Astrocyte (in vitro differentiated cells and primary cell): ENCODE measurements at places on chromosomes 6 and 20.

- H3K27ac ChIP-seq: no peak overlapping the region
- no peaks in the 10 kb centered on the region for H3K27me3 ChIP-seq
- DNase-seq: no peak
- no peak overlapping the region for H3K4me3 ChIP-seq
- no peaks in the 10 kb centered on the region for H3K36me3 ChIP-seq
These were observed 169.5 kb downstream of the VEGFA start for GRCh38 chr6:43939281-43940070.

DNA sequence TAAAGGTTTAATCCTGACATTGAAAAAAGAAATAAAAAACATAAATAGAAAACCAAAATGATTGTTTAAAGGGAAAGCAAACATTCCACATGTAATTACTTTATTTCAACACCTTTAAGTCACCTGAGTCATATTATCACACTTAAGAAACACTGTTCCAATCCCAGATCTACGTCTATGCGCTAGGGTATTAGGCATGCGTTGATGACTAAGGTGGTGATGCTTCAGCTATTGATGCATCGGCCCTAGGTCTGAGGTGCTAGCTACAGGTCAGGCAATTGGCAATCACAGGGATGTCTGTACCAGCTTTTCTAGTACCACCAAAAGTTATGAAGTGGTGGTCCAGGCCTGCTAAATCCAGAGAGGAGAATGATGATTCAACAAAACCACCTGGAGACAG, 97.7 kb upstream of the BCLAF1 start:
- DNase-seq: no peak
- no peaks in the 10 kb centered on the region for H3K27me3 ChIP-seq
- H3K4me1 ChIP-seq: no peaks in the 10 kb centered on the region
- H3K4me3 ChIP-seq: no peak overlapping the region
- H3K36me3 ChIP-seq: no peaks in the 10 kb centered on the region
- no peak overlapping the region for H3K27ac ChIP-seq

DNA sequence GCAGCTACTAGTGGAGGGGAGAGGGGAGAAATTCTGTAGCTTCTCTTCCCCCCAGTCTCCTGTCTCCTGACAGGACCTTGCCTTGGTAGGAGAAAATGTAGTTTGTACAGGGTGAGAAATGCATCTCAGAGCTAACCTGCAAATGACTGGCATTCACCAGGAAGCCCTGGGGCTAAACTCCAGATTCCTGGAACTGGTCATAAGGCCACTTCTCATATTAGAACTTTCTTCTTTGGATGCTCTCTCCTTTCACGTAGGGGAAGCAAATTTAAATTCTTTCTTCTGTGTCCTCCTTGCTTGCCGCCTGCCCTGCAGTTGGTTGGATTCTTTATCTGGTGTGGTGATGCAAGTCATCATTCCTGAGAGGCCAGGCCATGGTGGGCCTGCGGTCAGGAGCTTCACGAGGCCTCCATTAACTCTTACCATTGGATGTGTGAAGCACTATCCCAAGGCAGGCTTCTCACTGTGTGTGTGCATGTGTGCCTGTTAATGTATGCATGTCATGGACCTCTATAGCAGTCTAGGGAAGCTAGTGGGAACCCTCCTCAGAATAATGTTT, 182.0 kb downstream of the PHF3 start:
- no peak for DNase-seq
- no peak overlapping the region for H3K4me3 ChIP-seq
- H3K27ac ChIP-seq: no peak overlapping the region

- no peaks in the 10 kb centered on the region for H3K27me3 ChIP-seq
- no peaks in the 10 kb centered on the region for H3K36me3 ChIP-seq
These were observed 268.0 kb downstream of the HACE1 start for GRCh38 chr6:104591573-104592334.

DNA sequence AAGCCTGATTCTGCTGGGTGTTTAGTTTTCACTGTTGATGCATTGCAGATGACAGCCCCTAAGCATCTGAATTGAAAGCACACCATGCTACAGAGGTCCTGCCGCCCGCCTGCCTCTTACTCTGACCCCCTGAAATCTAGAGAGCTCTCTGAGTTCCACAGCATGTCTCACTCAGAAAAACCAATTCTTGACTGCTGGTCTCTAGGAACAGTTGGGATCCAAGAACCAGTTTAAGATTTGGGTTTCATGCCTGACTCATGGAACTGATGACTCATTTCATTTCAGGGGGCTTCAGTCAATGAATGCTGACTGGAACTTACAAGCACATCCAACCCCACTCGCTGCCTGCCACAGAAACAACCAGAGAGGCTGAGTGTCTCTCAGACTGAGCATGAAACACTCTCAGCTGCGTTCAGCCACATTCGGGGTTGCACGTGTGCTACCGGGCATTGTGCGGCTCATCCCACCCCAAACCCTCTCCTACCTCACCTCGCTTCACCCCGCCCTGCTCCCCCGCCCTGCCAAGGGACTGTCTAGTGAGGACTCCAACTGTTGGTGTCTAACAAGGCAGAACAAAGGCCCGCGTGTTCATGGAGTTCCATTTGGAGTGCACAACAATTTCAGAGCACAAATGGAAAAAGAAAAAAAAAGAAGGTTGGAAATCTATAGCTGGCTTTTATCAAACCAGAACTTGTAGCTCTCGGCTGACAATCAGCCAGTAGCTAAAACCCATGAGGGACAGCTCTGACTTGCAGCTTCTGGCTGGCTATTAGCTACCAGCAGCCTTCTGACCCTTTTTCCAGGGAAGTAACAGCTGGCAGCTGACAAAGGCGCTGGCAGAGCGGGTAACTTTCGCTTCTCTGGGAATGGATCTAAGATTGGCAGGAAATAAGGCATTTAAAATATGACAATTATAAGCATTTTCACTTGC, 20.0 kb upstream of the TRAF3IP2 start:
- peak overlapping the region; percentile 43 for H3K27ac ChIP-seq
- DNase-seq: peak; percentile 84
- H3K27me3 ChIP-seq: no peaks in the 10 kb centered on the region
- H3K4me3 ChIP-seq: peak overlapping the region; percentile 52
- H3K36me3 ChIP-seq: no peaks in the 10 kb centered on the region

- DNase-seq: no peak
- peaks cover 10% of the 10 kb centered on the region for H3K4me1 ChIP-seq
- no peaks in the 10 kb centered on the region for H3K27me3 ChIP-seq
- no peak overlapping the region for H3K4me3 ChIP-seq
These were observed 38.6 kb downstream of the AKIRIN2 start for GRCh38 chr6:87663434-87663833.

GRCh38 chr6:137571854-137572253, 77.7 kb upstream of the OLIG3 start:
- H3K4me1 ChIP-seq: no peaks in the 10 kb centered on the region
- no peaks in the 10 kb centered on the region for H3K36me3 ChIP-seq
- no peak overlapping the region for H3K4me3 ChIP-seq
- no peak for DNase-seq

- H3K27ac ChIP-seq: peak overlapping the region; percentile 10
- H3K4me1 ChIP-seq: peaks cover 16% of the 10 kb centered on the region
- no peak overlapping the region for H3K4me3 ChIP-seq
- DNase-seq: peak; percentile 96
These were observed 227.2 kb upstream of the SULF2 start for GRCh38 chr20:48012401-48012974.

GRCh38 chr6:166999884-167000253, 672 bp downstream of the CEP43 start:
- DNase-seq: no peak
- no peaks in the 10 kb centered on the region for H3K27me3 ChIP-seq
- H3K36me3 ChIP-seq: no peaks in the 10 kb centered on the region

- H3K4me3 ChIP-seq: no peak overlapping the region
- H3K27me3 ChIP-seq: no peaks in the 10 kb centered on the region
- DNase-seq: no peak
- no peak overlapping the region for H3K27ac ChIP-seq
These were observed 663.9 kb upstream of the DEFB115 start for GRCh38 chr20:30593572-30593971.

DNA sequence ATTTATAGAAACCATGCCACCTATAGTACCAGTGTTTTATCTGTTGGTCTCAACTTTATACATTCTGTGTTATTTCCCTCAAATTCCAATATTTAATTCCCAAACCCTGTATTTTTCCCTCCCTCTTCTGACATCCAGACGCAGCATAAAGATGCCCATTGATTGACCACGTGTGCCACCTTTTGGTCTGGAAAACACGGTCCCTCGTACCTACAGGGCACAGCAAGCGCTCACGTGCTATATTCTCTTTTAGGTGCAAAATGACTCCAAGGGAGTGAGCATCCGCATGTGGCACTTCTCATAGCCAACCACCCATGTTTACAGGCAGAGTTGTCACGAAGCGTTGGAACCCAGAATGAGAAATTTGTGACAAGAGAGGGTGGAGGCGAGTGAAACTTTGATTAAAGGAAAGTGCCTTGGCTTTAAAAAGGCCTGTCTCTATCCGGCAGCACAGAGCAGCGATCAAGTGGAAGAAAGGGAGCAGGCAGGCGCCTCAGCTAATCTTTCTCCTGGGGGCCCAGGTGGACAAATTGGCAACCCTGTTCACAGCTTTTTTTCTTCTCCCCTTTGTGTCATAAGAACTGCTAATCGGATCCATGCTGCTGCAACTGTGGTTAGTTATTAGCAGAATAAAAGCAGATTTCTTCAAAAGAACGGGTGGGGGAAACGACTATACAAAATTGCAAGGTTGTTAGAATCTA, 225.9 kb downstream of the TMEM242 start:
- no peaks in the 10 kb centered on the region for H3K4me1 ChIP-seq
- no peaks in the 10 kb centered on the region for H3K27me3 ChIP-seq
- no peaks in the 10 kb centered on the region for H3K36me3 ChIP-seq
- H3K4me3 ChIP-seq: no peak overlapping the region

DNA sequence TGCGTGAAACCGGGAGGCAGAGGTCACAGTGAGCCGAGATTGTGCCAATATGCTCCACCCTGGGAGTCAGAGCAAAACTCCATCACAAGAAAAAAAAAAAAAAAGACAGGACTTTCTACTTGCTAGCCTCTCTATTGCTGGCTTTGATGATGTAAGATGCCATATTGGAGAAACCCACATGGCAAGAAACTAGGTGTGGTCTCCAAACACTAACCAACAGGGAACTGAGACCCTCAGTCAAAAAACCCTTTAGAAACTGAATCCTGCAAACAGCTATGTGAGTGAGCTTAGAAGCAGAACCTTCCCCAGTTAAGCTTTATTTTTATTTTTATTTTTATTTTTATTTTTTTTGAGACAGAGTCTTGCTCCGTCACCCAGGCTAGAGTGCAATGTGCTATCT, 18.4 kb upstream of the ZBTB22 start:
- no peak overlapping the region for H3K4me3 ChIP-seq
- no peaks in the 10 kb centered on the region for H3K27me3 ChIP-seq
- no peaks in the 10 kb centered on the region for H3K36me3 ChIP-seq
- no peaks in the 10 kb centered on the region for H3K4me1 ChIP-seq
- no peak overlapping the region for H3K27ac ChIP-seq

DNA sequence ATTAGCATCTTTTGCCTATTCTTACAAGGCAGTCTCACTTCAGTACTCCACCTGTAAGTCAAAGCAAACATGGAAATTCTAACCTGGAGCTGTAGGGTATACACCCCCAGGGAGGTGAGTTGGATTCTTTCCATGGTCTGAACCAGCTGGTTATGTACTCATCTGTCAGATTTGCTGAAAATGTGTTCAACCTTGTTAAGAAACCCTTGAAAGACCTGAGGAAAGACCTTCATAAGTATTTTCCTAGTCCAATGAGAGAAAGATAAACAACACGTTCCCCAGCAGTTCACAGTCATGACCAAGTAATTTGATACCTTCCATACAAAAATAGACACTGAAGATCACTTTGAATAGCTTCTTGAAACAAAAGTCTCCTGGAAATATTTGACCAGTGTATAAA, 42.5 kb downstream of the ID4 start:
- no peaks in the 10 kb centered on the region for H3K27me3 ChIP-seq
- no peaks in the 10 kb centered on the region for H3K36me3 ChIP-seq
- DNase-seq: peak; percentile 2
- H3K27ac ChIP-seq: no peak overlapping the region

DNA sequence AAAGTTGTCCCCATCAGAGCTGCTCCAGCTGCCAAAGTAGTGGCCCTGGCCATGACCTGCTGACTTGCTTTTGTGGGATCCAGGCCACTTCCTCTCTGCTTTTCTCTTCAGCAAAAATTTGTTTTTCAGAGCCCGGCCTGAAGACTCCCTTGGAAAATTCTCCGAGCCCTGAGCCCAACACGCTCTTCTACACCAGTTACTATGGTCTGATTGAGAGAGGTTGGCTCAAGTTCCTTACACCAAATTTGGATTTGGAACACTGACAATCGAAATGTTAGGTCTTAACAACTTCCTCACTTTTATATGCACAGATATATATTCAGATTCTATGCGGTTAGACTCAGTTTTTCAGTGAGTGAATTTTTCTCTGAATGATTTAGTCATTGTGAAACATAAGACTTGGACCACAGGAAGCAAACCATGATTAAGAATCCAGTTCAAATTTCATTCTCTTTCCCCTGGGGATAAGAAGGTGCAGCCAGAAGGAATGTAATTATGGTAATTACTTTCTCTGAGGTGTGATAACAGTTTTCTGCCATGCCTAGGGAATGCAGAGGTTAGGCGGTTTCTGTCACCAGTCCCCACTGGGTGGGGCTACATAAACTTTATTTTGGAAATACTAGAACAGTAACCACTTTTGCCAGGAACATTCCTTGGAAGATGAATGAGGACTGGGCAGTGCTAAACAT, 365.2 kb downstream of the SYNE1 start:
- DNase-seq: peak; percentile 92
- no peak overlapping the region for H3K4me3 ChIP-seq

- peak; percentile 99 for DNase-seq
- no peak overlapping the region for H3K4me3 ChIP-seq
- H3K27ac ChIP-seq: peak overlapping the region; percentile 80
- peaks cover 24% of the 10 kb centered on the region for H3K4me1 ChIP-seq
These were observed 268.4 kb upstream of the IRAK1BP1 start for GRCh38 chr6:78598966-78599365.

DNA sequence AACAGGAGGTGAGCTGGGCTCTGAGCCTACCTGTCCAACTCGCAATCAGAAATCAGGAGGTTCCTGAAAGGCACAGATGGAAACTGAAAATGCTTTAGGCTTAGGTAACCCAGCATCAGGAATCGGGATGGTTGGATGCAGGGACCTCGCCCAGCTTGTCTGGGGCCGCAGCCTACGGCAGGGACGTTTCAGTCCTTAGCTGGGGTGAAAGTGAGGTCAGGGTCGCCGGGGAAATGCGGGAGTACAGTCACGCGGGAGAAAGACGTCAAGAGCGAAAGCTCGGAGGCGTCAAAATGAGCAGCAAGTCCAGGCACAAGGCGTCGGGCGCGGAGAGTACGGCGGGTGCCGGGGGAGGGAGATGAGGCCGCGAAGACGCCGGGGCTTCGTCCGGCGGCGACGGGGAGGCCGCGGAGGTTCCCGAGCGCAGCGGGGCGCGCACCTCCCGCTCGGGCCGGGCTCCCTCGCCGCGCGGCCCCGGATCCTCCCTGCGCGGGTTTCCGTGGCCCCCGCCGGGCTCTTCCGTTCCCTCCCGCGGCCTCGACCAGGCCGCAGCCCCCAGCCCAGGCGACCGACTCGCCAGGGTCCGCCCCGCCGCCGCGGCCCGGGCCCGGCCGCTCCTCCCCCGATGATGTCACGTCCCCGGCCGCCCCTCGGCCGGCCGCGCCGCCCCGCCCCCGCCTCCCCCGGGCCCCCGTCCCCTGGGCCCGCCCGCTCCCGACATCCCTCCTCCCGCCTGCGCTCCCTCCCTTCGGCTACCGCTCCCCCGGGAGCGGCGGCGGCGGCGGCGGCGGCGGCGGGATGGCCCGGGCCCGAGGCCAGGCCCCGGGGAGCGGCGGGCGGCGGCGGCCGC, at the start of gene EBF4:
Gene EBF4 (plus strand): TSS at position 745 of the 850 bp plus-strand sequence. CDS start 866 bp downstream, outside the sequence.
- no peaks in the 10 kb centered on the region for H3K4me1 ChIP-seq
- no peaks in the 10 kb centered on the region for H3K36me3 ChIP-seq
- no peak for DNase-seq
- H3K27me3 ChIP-seq: peaks cover 47% of the 10 kb centered on the region

GRCh38 chr6:9485992-9486391, 928.9 kb downstream of the TFAP2A start:
- H3K4me3 ChIP-seq: no peak overlapping the region
- peaks cover 17% of the 10 kb centered on the region for H3K4me1 ChIP-seq
- H3K36me3 ChIP-seq: no peaks in the 10 kb centered on the region
- H3K27ac ChIP-seq: no peak overlapping the region
